NK-92 treated with Interleukin-12 subunit alpha and Interleukin-12 subunit beta, amount 100 ng/mL, for 24 hours (cell line): ENCODE measurements at places on chromosomes 5 and 9.

DNA sequence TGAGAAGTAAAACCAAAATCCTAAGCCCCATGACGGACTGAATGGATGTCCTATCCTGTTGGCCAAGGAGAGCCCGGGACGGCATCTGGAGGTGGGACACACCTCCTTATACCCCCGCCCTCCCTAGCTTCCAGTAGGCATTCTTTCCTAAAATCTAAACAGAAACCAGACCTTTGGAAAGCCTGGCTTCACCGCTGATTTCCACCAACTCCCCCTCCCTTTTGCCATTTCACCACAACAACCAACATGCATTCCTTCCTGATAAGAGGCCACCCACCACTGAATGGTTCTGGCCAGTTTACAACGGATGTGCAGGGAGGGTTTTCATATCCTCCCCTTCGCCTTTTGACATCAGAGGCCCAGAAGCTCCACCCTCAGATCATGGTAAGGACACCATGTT lies 9.2 kb upstream of the RARS1 start:
- DNase-seq: no peak

DNA sequence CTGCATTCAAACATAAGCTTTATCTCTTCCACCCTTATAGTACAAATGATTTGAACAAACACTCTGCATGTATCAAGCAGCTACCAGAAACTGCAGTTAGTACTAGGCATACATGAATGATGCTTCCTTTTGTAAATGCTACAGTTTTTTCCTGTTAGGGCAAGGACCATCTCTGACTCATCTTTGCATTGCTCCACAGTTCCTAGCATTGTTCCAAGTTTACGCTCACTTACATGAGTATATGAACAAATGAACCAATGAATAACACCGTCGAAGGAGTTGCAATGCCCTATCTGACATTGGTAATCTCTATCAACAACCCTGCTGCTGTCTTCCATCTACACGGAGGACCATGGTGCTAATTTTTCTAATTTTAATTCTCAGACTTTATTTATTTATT lies 2.1 kb upstream of the ALDH7A1 start:
- no peak for DNase-seq

GRCh38 chr9:71253011-71253410 lies 131.6 kb upstream of the TRPM3 start:
- DNase-seq: no peak

- DNase-seq: no peak
Observed at GRCh38 chr5:10485897-10486296, 44.2 kb downstream of the ROPN1L start.

DNA sequence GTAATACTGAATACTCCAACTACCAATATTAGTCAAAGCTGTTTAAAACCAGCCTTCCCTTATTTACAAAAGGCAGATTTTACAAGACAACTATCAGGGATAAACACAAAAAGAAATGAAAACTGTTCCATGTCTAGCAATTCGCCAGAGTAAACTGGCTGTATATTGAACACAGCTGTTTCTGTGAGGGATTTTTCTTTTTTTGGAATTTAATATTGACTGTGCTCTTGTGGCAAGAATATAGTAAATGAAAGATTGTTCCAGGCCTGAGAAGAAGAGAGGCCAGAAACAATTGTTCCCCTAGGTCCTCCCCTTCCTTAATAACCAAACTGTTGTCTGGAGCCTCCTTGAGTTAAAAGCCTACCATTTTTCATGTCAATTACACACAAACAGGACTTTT lies 188.6 kb downstream of the PDE4D start:
- DNase-seq: no peak

- no peak for DNase-seq
Observed at GRCh38 chr5:108686676-108687075, 61.0 kb upstream of the FER start.

DNA sequence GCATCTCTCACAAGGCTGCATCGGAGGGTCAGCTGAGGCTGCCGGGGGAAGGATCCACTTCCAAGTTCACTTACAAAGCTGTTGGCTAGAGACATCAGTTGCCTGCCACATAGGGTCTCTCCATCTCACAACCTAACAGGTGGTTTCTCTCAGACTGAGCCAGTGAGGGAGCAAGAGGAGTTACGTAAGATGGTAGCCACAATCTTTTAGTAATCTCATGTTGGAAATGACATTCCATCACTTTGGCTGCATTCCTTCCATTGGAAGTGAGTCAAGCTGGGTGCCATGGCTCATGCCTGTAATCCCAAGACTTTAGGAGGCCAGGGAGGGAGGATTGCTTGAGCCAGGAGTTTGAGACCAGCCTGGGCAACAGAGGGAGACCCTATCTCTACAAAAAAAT lies 7.4 kb upstream of the GRK6 start:
- DNase-seq: no peak
